NCI-H1417 treated with DMSO at 0.1 percent for 48 hours (cell line): ENCODE measurements at places on chromosomes 12 and 14.
A peak's percentile ranks its signal among the peaks of the same experiment; 100 is the strongest.

- peak; percentile 15 for DNase-seq
Measured at GRCh38 chr14:75295491-75296345, 17.1 kb downstream of the FOS start.

DNA sequence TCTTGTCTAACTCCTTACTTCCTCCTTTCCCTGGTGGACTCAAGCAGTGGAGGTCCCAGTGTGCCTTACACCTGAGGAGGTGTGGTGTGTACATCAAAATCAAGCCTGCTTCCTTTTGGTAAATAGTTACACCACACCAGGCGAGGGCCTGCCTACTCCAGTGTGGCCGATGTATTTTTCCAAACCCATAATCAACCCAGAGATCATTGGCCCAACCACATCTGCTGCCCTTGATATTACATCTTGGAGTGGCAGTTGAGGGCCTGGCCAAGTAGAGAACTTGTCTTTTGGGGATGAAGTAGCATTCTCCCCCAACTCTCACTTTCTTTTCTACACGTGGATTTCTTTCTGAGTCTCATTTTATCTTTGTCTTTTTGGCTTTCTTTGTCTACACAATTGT, 187.4 kb downstream of the EFCAB11 start:
- DNase-seq = no peak

GRCh38 chr12:121144416-121144914, 11.8 kb downstream of the P2RX7 start:
- DNase-seq = no peak

- no peak for DNase-seq
Measured at GRCh38 chr12:130829391-130830245, 9.4 kb downstream of the STX2 start.

DNA sequence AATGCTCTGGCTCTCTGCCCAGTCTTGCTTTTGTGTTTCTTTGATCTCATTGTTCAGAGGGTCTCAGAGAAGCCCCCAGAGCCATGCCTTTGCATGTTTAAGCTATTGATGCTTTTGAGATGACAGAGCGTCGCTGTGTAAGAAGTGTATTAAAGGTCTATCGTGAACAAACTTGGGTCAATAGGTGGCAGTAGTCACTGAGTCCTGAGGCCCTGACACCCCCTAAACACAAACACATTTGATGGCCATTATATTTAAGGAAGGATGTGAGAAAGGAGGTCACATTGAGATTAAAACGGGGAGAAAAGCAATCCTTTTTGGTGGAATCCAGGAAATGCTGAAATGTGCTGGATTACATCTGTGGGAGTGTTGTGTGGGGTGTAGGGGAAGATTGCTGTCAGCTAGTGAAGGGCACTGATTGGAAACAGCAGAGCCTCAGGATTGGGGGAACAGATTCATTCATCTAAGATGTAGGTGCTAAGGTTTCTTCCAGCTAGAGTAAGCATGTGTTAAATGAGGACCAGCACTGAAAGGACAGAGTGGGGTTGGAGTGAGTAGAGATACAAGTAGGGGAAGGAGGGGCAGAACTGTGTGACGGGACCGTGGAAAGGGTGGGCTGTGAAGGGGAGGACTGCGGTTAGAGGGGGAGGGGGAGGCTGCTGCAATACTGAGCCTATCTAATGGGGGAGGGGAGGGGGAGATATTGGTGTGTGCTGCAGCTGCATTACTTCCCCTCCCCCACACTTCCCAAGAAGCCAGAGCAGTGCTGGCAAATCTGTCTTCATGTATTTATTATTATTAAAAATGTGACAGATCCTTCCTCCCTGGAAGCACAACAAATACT, 12.7 kb downstream of the NGDN start:
- DNase-seq = no peak

GRCh38 chr12:89768586-89769482, 60.2 kb upstream of the ATP2B1 start:
- DNase-seq = no peak

DNA sequence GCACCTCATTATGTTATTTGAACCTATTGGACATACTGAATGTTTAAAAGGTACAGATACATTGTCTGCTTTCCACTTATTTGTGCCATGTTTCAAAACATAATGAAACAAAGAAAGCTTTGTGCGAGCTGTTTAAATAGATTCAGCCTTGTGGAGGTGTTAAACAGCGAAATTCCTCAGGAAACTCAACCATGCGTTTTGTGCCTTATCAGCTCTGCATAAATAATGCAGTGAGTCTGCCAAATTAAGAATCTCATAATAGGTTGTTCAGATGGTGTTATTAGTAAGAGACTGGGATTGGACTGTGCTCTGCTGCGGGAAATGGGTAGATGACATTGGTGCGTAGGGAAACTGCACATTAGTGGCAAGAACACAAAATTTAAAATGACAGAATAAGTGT, 163.7 kb upstream of the CLEC14A start:
- no peak for DNase-seq

DNA sequence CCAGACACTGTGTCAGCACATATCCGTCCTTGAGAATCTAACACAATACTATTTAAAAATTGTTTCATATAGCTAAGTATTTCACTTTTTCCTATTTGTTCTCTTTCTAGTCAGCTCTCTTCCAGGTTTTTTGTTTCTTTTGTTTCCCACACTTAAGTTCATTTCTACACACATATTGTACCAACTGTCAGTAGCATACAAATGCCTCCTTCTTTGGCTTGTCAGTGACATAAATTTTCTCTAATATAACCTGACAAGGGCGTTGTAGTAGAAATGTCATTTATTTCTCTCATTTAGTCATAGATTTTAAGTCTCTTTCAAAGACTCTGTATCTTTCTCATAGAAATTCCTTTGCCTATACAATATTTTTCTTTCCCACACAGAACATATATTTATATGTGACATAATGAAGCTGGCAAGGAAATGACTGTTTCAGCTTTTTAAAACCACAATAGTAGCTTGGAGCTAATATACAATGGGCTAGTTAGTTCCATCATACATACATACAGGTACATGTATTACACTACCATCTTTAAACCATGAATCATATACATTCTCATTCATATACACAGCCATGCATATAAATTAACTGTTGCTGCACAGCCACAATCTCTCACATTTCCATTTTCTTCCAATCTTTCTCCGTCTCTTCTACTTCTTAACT, 42.3 kb upstream of the EPS8 start:
- no peak for DNase-seq

DNA sequence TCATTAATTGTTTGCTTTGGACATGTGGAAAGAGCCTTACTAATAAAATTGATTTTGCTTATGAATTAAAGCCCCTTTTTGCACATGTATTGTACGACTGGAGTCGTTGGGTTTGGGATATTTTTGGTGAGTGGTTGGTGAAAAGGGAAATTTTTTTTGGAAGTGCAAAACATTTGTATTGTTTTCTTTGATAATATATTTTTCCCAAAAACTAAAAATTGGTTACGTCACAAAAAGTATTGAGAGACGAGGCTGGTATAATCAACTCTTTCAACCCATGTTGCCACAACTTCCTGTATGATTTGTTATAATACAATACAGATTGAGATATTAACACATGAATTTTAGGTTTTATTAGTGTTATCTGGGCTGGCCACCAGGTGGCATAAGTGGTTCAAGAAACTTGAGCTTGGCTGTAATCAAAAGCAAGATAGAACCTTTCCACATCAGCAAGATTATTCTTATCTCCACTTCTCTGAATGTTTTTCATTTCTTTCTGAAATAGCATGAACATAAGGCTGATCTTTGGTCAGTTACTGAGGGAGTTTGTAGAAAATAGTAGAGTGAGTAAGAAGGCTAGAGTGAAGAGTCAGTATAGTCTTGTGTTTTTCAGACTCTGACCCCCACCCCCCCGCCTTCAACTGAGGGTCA, 8.7 kb downstream of the NGDN start:
- DNase-seq = no peak

DNA sequence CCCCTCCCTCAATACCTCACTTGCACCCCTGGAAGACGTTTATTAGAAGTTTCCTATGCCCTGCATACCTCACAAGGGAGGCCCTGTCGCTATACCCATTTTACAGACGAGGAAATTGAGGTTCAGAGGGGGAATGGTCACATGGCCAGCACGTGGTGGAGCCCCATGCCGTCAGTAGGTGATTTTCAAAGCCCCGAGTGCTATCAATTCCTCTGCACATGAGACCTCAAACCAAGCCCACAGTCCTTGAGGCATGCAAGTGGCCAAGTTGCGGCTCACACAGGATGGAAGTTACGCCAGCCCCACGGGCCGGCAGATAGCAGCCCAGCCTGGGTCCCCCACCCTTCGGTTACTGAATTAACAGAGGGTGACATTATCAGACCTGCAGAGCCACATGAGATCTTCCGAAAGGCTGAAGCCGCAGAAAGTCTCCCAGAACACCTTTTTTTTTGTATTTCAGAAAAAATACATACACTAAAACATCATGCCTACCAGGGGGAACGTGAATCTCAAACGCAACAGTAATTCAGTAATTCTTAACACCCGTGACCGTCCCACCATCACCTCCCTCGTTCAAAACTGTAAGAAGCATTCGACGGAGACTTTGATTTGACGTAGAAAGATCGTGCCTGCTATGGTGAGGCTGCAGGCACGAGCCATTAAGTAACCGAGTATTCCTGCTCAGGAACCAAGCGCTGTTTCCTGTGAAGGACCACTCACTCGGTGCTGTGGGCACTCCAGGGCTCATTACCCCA, 129.0 kb downstream of the RFLNA start:
- DNase-seq = no peak

DNA sequence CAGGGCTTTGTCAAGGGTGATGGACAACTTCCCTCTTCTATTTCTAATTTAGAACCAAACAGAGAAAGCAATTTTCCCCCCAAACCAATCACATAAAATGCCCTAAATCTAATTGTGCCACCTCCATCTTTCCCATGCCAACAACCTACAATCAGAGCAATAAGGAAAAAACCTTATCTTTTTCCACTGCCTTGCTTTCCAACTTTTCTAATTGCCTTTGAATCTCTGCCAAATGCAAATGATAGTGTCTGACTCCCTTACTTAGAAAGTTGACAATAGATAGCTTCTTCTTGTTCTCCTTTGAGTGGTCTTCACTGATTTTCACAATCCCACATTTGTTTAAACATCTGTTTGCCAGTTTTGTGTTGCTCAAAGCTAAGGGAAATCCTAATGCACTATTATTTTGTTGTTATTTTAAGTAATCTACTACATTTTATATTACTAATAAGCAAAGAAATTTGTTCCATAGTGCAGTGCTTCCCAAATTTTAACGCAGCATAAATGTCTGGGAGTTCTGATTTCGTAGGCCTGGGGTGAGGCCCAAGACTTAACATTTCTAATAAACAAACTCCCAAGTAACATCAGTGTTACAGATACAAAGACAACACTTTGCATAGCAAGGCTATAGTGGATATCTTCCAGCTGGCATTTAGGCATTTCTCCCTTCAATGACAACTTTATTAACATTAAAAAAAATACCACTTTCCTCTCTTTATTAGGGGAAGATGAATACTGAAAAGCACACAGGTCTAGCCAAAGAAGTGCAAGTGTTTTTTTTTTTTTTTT, 696.3 kb upstream of the USP15 start:
- no peak for DNase-seq

DNA sequence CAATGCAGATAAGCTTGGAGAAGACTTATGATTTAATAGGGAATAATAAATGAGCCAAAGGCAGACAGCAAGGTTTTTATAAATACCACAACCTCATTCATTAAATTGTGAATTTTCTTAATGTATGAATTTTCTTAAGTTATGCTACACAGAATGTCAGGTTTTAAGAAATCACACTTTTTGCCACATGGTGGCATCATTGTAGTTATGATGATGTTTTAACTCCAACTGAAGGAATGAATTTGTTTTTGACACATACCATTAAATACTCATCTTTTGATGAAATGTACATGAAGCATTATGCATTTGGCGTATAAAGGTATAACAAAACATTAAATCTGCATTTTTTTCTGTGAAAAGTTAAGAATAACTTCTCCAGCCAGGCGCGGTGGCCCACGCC, 524.1 kb upstream of the FBXO33 start:
- DNase-seq = no peak

DNA sequence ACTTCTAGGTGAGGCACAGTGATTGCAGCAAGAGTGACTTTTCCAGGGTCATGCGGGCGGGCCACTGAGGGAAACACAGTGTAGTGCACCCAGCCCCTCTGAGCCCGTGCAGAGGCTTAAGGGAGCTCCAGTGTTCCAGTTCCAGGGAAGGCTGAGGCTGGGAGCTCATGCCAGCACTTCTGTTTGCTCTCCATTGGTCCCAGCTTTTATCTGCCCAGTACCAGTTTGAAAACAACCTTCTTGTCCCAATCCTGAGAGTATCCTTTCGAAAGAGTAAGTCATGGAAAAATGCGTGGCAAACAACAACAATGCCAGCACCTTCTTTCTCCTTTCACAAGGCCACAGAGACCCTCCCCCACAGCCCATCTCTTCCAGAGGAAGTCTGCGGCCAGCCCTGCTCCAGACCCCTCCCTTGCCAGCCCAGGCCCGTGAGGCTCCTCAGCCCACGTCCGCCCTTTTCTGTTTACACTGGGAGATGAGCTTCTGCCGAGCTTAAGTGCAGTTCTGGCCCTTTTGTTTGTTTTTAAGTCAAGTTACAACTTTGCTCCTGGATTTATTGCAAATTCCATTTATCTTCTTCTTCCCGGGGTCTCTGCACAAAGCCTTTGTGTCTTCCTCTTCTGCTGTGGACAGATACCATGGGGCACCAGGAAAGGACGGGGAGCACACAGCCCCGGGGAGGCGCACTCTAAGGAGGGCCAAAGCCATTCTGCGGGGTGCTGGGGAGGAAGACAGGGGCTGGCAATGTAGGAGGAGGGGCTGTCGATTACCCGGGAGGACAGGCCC, 185.6 kb downstream of the ZFP36L1 start:
- DNase-seq = no peak

DNA sequence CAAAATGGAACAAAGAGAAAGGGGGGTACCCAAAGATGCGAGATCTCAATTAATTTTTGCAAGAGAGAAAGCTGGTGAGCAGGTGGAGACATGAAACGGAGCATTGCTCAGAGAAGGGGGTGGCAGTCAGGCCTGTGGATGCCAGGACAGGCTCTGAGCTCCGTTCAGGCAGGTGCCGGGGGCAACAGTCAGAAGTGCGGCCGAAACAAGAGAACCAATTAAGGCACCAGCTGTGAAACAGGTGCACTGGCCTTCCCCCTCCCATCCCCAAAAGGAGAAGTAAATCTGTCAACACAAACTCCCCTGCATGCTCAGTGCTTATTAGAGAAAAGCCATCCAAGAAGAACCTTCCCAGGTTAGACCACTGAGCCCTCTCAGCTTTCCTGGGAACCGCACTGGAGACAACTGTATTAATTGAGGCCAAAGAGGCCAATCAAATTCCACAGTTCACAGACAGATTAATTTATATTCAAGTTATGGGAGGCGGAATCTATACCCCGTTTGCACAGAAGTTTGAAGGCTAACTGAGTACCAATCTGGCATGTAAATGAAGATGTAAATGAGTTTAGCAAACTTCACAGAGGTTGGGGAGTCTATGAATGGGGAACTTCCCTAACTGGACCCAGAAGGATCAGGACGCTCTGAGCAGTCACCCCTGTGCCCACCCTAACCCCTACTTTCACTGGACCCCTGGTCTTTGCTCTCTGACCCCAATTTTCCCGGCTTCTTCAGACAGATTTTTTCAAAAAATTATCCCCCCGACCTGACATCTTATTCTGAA, 20.9 kb downstream of the OAS2 start:
- DNase-seq = peak; percentile 24

- no peak for DNase-seq
Measured at GRCh38 chr12:666766-667308, 3.6 kb upstream of the NINJ2 start.
